Large intestine (tissue), 12 donors: ENCODE measurements at places on chromosomes 5 and 9. TPM values are rescaled to one million over a fixed set of nuclear protein-coding genes. Genes with fewer than 3 reads are reported as not detected.

TEX48 gene
- not detected for polyA plus RNA-seq

FOXD4 gene
- polyA plus RNA-seq = 0.42 TPM

SUSD3 gene
- polyA plus RNA-seq = 7.6 TPM

HAUS6 gene
- polyA plus RNA-seq = 10.5 TPM

DNA sequence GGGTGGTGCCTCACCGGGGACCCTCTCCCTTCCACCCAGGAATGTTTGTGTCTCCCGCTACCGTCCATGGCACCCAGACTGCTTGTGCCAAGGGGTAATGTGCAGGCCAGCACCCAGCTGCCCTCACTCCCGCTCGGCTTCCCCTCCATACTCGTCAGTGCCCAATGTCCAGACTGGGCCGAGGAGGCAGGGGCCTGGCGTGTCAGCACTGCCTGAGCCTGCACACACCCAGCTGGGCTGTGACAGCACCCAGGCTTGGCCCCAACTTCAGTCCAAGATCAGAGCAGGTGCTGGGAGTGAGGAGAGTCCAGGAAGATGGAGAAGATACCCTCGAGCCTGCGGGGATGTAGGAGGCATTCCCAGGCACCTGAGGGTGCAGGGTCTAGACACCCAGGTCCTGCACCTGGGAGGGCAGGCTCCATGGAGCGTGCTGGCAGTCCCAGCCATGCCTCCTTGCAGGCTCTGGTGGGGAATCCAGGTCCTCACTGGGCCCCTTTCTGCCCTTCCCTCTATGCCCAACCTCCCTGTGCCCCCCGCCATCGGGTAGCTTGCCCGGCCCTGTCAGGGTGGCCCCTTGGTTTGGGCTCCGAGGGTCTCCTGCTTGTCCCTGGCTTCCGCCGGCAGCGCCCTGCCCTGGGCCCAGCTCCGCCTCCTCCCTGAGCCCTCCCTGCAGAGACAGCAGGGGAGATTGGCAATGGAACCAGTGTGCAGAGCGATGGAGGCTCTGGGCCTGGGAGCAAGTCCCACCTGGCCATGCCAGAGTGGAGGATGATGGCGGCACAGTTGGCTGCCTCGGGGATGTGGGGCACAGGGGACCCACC is 250.8 kb upstream of the EDIL3 start:
- DNase-seq = no peak

DNA sequence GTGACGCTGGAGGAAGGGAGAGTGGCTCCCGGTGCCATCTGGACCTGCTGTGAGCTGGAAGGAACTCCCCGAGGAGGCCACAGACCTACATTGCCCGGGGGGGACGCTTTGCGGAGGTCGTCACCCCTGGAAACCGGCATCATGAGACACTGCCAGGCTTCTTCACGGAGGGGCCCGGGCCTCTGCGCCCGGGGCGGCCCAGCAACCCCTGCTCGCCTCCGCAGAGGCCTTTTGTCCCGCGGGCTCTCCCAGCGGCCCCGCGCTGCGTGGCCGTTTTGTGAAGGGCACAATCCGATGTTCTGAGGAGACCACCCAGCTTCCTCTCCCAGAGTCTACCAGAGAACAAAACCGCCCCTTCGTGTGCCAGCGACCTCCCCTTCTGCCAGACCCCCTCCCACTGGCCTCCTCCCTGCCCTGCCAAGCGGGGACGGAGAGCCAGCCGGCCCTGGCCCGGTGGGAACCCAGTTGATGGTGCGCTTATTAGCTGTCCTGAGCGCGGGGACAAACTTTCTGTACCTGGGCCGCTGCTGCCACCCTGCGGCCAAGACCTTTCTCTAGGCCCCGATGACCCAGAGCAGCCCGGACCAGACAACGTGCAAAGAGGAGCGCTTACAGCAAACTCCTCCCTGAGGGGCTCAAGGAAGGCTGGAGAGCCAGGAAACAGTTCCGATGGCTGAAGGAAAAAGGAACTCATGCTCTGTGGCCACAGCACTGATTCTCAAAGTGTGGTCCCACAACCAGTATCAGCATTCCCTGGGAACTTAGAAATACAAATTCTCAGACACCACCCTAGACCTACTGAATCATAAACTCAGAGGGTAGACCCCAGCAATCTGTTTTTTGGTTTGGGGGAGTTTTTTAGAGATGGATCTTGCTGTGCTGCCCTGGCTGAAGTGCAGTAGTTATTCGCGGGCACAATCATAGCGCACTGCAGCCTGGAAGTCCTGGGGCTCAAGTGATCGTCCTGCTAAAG is 86.7 kb downstream of the SLC1A3 start:
- peak; percentile 62 for DNase-seq

DNA sequence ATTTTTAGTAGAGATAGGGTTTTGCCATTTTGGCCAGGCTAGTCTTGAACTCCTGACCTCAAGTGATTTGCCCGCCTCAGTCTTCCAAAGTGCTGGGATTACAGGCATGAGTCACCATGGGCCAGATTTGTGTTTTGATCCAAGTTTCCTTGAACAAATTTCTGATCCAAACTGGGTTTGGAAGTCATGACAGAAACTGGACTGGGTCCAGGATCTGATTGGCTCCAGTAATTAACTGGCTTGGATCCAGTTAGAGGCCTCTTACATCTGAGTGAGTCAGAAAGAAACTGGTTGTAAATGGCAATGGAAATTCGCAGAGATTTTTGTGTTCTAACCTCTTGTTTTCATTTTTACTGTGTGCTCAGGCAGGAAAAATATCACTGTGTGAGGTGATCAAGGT is 141.6 kb downstream of the SLC25A46 start:
- no peak for DNase-seq

DNA sequence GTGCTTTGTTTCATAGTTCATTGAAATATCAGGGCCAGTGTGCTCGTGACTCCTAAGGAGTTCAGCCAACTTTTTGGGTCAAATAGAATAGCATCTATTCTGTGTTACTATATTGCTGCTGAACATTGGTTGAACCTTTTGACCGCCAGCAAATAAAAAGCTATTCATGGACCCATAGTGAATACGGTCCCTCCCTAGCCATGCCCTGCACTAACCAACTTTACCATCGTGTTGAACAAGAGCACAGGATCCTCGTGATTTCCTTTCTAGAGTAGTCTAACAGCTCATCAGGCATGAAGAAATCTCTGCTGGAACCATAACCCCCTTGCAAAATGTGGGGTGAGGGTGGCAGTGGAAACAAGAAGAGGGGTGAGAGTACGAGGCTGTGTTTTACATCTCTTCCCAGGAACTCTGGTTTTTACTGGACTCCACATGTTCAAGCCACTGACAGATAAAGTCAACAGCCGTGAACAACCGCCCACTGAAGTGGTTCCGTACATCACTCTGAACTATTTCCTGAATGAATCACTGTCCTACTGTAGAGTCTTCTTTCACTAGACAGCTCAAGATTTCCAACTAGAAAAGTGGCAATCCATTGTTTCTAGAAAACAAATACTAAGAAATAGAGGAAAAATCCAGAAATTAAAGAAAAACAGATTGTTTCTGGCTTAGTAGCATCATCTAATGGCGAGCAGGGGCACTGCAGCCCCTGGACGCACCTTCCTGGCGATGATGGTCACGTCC is 70.1 kb upstream of the SPATA31E1 start:
- DNase-seq = no peak

DNA sequence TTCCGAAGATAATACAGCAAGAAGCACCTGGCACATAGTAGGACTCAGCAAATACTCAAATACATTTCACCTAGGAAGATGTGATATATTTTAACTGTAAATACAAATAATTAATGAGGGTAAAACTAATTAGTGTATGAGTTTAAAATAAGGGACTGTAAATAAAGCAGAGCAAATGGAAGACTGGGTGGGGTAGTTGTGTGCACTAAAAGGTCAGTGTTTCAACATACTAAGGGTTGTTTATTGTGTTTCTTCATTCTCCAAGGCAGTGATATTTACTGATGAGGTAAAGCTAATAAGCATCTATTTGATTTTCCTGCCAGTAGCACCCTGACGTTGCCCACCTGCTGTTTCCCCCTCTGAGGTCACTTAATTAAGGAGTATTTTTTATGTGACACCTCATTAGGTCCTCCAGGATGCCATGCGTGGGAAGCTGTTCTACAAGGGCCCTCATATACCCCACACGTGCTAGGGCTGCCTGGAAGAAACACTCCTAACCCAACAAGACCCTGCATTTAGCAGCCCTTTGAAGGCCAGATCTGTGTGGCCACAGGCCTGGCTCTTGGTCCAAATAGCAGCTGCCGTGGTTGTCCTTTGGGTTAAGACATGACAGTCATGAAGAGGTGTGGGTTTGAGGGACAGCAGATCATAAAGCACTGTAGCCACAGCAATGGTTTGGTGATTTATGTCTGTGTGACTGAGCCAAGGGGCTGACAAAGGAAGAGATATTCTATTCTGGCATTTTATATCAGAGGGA is 97.5 kb upstream of the RPS23 start:
- DNase-seq = no peak

- DNase-seq = no peak
Observed at GRCh38 chr9:129021091-129021490, 7.0 kb downstream of the SH3GLB2 start.

GRCh38 chr5:134603059-134603458 is 29.6 kb downstream of the SAR1B start:
- DNase-seq = no peak

DNA sequence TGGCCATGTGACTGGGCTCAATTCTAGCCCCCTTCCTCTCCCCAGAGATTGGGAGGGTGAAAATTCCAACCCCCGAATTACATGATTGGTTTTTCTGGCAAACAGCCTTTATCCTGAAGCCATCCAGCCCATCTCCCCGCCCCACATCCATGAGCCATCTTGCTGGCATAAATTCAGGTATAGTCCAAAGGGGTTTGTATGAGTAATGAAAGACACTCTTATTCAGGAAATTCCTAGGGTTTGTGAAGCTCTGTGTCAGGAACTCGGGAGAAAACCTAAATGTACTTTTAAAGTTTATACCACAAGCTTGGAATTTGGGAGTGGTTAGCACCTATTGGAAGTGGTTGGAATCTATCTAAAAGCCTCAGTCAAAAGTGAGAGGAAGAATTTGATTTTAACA is 80.6 kb upstream of the SIMC1 start:
- no peak for DNase-seq

DNA sequence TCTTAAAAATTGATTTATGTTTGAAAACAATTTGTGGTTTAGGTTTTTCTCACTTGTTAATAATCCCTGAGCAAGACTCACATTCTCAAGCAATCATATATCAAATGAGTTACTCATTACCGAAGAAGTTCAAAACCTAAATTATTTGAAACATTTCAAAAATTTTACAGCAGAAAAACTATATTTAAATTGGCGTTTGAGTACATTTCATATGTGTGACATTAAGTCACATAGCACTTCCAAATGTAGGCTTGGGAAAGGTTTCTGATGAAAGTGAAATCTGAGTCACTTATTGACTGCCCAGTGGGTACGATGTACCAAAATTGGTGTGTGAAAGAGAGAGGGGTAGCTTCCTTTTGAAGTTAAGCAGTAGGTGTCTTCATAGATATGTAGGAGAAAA is 411.4 kb upstream of the SGCD start:
- no peak for DNase-seq

GRCh38 chr5:1840741-1841521 is 39.7 kb downstream of the NDUFS6 start:
- no peak for DNase-seq
